Mesothelial cell of epicardium (in vitro differentiated cells): ENCODE measurements at places on chromosomes 1 and 21. TPM values are rescaled to one million over a fixed set of nuclear protein-coding genes. Genes with fewer than 3 reads are reported as not detected.

Gene NBL1
- total RNA-seq, result 20.0 to 22.9 TPM (median 20.3 TPM) in 3 replicates

GRCh38 chr1:31939484-31940329 is 1.5 kb upstream of the PTP4A2 start:
- no peak for DNase-seq

DNA sequence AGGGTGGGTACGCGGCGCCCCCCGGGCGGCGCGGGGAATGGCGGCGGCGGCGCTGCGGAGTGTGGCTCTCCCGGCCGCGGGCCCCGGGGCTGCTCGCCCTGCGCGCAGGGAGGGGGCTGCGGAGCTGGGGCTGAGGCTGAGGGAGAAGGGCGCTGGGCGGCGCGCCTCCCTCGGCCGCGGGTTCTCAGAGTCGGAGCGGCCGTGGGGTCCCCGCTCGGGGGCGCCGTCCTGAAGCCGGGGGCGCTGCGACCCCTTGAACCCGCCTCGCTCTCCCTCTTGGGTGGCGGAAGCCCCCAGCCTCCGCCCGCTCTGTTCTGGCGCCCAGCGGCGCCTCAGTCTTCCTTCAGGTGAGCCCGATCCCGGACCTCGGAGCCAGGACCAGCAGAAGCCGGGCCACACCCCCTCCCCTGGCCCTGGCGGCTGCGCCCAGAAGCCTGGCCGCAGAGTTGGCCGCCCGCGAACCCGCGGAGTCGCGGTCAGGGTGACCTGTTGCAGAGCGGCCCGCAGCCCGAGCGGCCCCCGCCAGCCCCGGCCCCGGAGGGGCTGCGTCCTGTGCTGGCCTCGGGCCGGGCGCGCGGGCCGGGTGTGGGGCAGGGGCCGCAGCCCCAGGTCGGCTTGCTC is 532 bp downstream of the RALGPS2 start:
- DNase-seq, result peak; percentile 38

GRCh38 chr1:10189659-10190058 is 20.7 kb upstream of the KIF1B start:
- no peak for DNase-seq

Gene CYP4X1
- 0.36 to 0.94 TPM (median 0.62 TPM) in 3 replicates for total RNA-seq

- DNase-seq, result no peak
These were observed at the start of gene NCF2 for GRCh38 chr1:183590244-183591191. NCF2 (minus strand) TSS chr1:183590459; CDS start chr1:183590329, 130 bp downstream.

Gene FOXD3
- not detected in 3 replicates for total RNA-seq

Gene DDAH1
- 26.1 to 28.9 TPM (median 27.3 TPM) in 3 replicates for total RNA-seq

Gene LRRC38
- total RNA-seq, result not detected in 3 replicates

GRCh38 chr1:42660907-42661500 is 2.8 kb downstream of the PPIH start:
- no peak for DNase-seq

Gene CFHR3
- total RNA-seq, result 0.38 to 0.93 TPM (median 0.42 TPM) in 3 replicates

- no peak for DNase-seq
These were observed at the start of gene DIO1 for GRCh38 chr1:53893999-53894636. DIO1 (plus strand) TSS chr1:53894187; CDS start chr1:53894211, 24 bp downstream.

Gene SLFNL1
- 1.2 to 1.4 TPM (median 1.3 TPM) in 3 replicates for total RNA-seq

Gene KAZN
- total RNA-seq, result 36.3 to 38.8 TPM (median 38.4 TPM) in 3 replicates

DNA sequence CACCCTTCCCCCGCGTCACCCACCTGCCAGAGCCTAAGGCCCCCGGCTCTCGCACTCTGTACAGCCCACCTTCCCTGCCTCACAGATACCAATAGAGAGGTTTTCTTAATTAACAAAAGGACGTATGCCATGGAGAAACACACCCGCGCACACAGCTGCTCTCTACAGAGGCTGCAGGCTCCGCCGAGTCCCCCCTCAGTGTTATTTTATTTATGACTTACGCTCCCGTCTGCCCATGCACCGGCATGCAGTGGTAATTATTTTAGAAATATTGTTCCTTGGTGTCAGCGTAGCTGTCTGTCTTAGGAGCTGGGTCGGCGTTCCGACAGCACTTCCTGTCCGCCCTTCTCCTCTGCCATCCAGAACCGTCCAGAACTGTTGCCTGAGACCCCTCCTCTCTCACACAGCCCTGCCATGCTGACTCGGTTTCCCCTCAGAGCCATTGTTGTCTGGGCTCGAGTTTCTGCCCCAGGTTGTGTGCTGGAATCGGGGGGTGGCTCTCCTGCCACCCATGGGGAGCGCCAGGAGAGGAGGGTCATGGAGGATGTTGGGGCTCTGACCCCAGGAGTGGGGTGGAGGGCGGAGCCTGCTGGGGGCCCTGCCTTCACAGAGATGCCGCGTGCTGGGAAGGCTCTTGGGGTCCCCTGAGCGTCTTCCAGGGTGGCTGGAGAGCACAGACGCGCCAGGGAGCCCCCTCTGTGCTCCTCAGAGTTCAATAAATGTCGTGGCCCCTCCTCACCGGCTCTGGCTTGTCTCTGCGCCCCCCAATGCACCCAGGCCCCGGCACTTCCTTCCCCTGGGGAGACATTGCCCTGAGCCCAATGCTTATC is 39.6 kb upstream of the COL6A1 start:
- DNase-seq, result no peak

- DNase-seq, result no peak
These were observed 24.4 kb downstream of the ZBTB17 start for GRCh38 chr1:15951341-15952153.

- DNase-seq, result no peak
These were observed 13.8 kb downstream of the DMBX1 start for GRCh38 chr1:46503421-46503820.

DNA sequence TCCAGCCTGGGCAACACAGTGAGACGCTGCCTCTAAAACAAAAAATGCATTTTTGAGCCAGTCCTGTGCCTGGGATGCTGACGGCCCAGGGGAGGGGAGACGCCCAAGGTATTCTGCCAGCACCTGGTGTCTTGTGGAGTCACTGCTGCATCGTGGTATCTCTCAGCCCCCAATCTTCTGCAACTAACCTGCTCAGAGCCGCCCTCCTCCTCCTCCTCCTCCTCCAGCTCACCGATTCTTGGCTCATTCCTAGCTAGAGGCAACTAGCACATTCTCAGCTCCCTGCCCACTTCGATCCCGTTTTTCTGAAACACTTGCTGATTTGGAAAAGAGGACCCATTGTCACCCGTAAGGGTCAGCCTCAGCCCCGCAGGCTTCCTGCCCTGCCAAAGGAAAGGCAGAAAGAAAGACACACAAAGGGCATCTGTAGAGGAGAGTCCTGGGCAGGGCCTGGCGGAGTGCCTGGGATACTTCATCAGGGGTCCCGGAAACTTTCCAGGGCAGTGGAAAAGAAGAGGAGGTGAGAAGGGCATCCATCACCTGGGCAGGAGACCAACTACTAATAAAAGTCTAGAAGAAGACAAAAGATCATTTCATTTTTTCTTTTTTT is 20.7 kb downstream of the GPR157 start:
- DNase-seq, result no peak

GRCh38 chr1:179313004-179313403 is 19.4 kb downstream of the SOAT1 start:
- no peak for DNase-seq

- DNase-seq, result no peak
These were observed 697 bp downstream of the AGO3 start for GRCh38 chr1:35931446-35932157.

GRCh38 chr1:15272009-15272781 is 25.2 kb downstream of the FHAD1 start:
- DNase-seq, result peak; percentile 63

Gene RGS8
- total RNA-seq, result not detected in 3 replicates

Gene KCNJ15
- total RNA-seq, result 0.70 to 1.9 TPM (median 1.1 TPM) in 3 replicates

Gene ZSWIM5
- 2.0 to 2.5 TPM (median 2.4 TPM) in 3 replicates for total RNA-seq

Gene LAMC1
- 164 to 170 TPM (median 168 TPM) in 3 replicates for total RNA-seq

DNA sequence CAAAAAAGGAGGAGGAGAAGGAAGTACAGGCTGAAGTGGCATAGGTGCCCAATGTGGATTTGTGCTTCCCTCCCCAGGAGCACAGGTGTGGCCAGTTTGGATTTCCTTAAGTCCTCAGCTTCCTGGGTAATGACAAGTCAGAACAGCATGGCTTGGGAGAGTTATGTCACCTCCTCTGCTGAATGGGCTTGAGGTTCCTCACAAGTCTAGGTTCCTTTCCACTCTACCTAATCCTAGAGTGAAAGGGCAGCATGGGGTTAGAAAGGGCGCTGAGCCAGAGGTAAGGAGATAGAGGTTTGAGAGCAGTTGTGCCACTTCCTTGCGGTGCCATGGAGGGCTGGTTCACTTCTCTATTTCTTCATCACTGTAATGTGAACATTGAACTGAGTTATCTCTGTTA is 35.5 kb upstream of the IL20 start:
- DNase-seq, result no peak

Gene ANKRD65
- 10.9 to 12.3 TPM (median 11.3 TPM) in 3 replicates for total RNA-seq

- no peak for DNase-seq
These were observed 4.8 kb downstream of the UMODL1 start for GRCh38 chr21:42075686-42076471.

- no peak for DNase-seq
These were observed 34.1 kb downstream of the OPTC start for GRCh38 chr1:203528063-203528462.

DNA sequence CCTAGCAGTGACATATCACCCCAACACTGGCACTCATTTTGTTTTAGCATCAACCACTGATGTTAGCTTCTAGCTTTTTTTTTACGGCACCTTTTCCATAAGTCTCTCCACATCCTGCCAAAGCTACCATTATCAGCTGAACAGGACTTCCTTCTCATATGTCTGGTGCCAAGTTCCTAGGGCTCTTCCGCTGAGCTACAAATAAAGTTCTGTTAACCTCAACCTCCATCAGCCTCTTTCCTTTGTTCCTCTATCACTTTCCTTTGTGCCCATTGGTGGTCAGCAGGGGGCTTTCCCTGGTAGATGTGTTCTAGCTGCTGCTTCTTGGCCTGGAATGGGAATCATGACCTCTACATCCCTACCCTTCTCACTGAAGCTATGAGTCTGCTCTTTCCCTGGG is 163.8 kb downstream of the FAF1 start:
- DNase-seq, result no peak

- no peak for DNase-seq
These were observed 249.8 kb downstream of the SETD4 start for GRCh38 chr21:35810431-35810970.

GRCh38 chr1:159936273-159936904 is 9.0 kb downstream of the IGSF9 start:
- peak; percentile 92 for DNase-seq

DNA sequence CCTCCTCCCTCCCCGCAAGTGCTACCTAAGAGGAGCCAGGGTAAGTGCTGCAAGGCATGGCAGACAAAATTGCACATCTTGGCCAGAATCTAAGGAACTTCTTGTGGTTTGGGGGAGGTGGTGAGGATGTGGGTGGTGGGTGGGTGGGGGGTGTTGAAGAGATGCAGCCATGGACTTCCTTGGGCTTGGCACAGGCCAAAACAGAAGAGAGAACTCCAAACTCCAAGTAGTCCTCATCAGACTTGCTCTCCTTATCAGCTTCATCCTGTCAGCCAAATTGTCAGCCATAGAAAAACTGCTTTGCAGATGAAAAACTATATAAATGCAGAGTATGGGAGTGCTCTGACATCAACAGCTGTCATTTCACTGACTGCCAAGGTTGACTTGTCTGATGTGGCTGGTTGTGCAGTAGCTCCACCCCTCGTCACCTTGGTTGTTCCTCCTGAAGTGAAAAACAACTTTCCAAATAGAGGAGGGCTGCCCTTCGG is 7.1 kb downstream of the AMIGO1 start:
- no peak for DNase-seq

DNA sequence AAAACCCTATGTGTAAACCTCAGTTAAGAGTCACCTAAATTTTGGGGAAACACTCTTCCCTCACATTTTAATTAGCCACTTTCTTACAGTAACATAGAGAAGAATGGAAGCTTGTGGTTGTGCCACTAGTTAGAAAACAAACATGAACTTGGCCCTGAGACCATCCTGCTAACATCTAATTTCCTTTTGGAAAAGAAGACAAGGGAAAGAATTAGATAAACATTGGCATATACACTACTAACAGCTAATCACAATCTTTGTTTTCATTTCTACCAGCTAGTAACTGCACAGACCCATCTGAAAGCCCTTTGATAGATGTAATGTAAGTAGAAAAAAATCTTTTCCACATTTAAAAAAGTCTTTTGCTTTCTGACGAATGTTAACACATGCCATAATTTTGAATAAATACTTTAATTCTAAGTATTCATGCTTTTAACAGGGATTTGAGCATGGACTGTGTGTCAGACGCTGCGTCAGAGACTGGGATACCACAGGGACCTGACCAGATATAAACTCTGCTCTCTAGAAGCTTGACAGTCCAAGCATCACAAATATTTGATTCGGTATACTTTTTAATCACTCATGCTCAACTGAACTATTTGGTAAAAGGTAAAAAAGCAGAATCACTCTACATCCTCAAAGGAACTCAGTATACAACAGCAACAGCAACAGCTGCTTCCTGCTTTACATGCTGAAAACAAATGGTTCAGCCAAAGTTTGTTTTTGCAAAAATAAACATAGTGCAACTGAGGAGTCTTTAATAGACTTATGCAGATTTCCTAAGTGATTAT is 30.2 kb downstream of the DPH5 start:
- DNase-seq, result no peak

GRCh38 chr1:81209461-81209860 is 591.3 kb upstream of the ADGRL2 start:
- DNase-seq, result no peak

Gene CLEC20A
- not detected in 3 replicates for total RNA-seq

DNA sequence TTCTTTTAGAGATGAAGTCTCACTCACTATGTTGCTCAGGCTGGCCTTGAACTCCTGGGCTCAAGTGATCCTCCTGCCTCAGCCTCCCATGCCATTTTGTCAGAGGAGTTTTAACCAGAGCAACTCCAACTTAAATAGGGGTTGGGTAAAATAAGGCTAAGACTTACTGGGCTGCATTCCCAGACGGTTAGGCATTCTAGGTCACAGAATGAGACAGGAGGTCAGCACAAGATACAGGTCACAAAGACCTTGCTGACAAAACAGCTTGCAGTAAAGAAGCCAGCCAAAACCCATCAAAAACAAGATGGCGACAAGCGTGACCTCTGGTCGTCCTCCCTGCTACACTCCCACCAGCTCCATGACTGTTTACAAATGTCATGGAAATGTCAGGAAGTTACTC is 5.7 kb upstream of the DNAH14 start:
- DNase-seq, result no peak

Gene RPTN
- total RNA-seq, result not detected in 3 replicates

DNA sequence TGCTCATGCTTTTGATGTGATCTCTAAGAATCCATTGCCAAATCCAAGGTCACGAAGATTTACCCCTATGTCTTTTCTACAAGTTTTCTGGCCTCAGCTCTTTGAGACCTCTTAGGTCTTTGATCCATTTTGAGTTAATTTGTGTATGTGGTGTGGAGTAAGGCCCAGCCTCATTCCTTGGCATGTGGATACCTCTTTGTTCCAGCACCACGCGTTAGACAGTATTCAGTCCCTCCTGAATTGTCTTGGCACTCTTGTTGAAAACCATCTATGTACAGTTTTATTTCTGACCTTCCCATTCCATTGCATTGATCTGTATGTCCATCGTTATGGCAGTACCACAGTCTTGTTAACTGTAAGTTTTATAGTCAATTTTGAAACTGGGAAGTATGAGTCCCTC is 8.0 kb upstream of the FTCD start:
- DNase-seq, result no peak
